Ecto neural progenitor cell (in vitro differentiated cells): ENCODE measurements at places on chromosomes 2 and 18.

- no peak for DNase-seq
Observed at GRCh38 chr2:99644419-99644787, 154.6 kb upstream of the REV1 start.

GRCh38 chr2:64203858-64204632, 59.8 kb upstream of the PELI1 start:
- peak; percentile 53 for DNase-seq

- DNase-seq: no peak
Observed at GRCh38 chr2:240372101-240372500, 63.4 kb upstream of the GPC1 start.

GRCh38 chr2:206988884-206989283, 49.6 kb downstream of the CPO start:
- no peak for DNase-seq

DNA sequence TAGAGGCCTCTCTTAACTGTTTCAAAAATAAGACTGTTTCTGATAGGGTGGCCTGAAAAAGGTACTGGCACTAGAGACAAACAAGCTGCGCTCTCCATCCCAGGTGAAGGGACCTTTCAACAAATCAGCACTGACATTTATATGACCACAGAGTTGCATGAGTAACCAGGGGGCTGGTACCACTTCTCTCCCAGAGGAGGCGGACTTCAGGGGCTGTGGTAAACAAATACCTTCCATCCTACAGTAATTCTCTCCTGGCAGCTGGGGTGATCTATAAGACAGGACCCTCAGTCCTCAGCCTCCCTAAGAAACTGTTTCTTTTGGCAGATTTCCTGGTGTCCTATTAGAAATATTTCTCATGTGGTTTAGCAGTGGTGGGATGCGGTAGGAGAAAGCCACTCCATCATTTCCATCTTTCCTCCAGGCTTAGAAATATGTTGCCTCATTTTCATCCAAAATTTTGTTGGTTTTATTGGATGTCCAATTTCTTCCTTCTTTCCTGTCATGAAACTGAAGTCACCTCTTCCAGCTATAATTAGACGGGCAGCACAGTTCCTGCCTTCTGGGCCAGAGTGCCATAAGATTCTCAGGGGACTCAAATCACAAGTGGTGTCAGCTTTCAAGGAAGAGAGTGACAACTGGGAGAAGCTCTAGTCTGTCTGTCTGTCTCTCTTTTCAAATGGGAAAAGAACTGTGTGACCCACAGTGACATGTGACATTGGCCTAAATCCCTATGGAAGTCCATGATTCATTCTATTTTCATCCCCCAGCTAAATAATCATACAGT, 96.4 kb downstream of the CYRIA start:
- no peak for DNase-seq

DNA sequence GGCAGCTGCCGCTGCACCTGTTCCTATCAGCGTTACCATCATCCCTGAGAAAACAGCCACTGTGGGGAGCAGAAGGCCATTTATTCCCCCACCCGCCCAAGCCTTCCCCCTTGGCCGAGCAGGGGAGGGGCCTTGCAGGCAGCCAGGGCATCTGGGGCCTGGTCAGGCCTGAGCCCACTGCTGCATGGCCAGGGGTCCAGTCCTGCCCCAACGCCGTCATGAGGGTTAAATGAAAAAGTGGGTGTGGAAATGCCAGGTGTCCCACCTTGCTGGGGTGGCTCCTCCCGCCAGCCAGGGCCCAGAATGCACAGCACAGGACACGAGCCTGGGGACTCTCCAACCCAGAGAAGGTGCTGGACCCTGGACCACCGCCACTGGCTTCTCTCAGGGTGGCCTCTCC, 14.2 kb downstream of the ANO7 start:
- DNase-seq: no peak

GRCh38 chr2:128526455-128526976, 207.8 kb upstream of the HS6ST1 start:
- no peak for DNase-seq

- DNase-seq: no peak
Observed at GRCh38 chr2:74493546-74493945, 5.9 kb downstream of the LBX2 start.
